ENCODE measurements at places on chromosomes 1 and 21.

DNA sequence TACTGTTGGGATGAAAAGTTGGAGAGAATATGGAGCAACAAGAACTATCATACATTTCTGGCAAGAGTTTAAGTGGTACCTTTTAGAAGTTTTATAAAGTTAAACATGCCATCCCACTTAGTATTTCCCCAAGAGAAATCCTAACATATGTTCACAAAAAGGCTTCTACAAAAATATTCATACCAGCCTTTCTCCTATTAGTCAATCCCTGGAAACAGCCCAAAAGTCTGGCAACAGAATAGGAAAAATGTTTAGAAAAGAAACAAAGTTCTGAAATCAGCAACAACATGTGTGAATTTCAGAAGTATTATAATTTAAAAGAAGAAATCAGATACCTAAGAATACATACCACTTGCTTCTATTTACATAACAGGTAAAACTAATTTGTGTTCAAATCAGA lies 271.0 kb downstream of the DSCAM start:
- no peak for DNase-seq

GRCh38 chr1:68015971-68016370 lies 34.5 kb downstream of the DIRAS3 start:
- no peak for DNase-seq

- DNase-seq: no peak
Measured at GRCh38 chr1:3697810-3698209, 45.5 kb downstream of the TP73 start.

DNA sequence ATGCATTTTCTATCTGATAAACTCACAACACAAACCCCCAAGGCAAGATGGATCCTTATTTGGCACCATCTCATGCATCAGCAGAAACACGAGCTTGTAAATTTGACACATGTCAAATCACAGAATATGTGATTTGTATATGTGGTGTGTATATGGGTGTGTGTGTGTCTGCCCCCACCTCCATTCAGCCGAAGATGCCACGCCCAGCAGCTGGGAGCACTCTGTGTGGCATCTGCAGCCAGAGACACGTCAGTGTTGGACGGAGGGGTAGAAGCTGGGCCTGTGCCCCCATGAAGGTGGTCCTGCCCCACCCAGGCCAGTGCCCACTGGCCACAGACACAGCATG lies 108.4 kb downstream of the CAPN8 start:
- DNase-seq: no peak

DNA sequence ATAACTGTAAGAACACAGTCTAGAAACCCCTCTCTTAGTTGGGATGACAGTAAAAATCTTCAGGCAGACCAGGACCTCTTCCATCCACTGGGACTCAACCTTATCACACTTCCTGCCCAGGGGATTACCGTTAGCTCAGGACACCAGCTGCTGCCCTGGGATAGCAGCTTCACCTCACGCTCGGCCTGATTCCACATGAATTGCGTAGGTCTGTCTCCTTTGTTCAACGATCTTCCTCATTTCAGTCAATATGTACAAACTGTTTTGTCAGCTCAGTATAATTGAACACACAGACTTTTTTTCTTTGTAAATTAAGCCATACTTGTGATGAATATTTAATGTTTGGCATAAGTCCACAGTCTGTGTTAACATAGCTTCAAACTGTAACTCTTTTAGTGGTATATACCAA lies 290.4 kb downstream of the GRIK1 start:
- DNase-seq: no peak

- DNase-seq: no peak
Measured at GRCh38 chr1:215055281-215055935, 27.1 kb upstream of the KCNK2 start.

DNA sequence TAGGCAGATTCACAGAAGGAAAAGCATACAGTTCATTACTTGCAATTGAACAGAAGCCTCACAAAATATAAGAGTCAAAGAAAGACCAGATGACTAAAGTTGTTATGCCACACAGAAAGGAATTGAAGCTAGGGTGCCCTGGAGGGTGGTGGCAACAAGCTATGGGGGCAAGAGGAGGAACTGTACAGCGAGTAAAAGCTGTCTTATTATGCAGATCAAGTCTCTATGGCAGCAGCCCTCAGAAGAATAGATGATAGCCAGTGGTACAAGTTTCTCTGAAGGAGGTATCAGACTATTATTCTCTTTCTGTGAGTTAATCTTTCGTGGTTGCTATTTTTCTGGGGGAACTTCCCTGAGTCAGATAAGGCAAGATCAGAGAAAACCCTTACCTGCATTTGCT lies 72.2 kb downstream of the C21orf91 start:
- DNase-seq: no peak

GRCh38 chr1:63966016-63966415 lies 192.2 kb downstream of the ROR1 start:
- no peak for DNase-seq

GRCh38 chr1:26122988-26123973 lies 11.7 kb downstream of the PDIK1L start:
- no peak for DNase-seq

- DNase-seq: no peak
Measured at GRCh38 chr1:33161061-33161681, 20.7 kb downstream of the TRIM62 start.

- no peak for DNase-seq
Measured at GRCh38 chr1:155006601-155007101, 4.0 kb downstream of the ZBTB7B start.

DNA sequence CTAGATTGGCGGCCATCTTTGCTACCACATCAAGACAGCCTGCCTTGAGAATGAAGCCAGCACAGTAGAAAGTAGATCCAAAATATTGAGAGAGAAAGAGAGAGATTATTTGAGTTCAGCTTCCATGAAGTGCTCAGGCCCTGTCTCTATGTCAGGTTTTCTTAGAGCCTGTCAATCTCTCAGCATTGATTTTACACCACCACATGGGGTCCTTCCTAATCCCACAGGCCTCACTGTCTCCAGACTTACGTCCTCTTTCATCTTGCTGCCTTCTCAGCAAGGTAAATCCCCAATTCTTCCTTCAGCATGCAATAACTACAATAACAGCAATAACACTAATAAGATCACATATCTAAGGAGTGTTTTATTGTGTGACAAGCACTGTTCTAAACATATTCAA lies 21.0 kb downstream of the DYNLT5 start:
- DNase-seq: no peak

DNA sequence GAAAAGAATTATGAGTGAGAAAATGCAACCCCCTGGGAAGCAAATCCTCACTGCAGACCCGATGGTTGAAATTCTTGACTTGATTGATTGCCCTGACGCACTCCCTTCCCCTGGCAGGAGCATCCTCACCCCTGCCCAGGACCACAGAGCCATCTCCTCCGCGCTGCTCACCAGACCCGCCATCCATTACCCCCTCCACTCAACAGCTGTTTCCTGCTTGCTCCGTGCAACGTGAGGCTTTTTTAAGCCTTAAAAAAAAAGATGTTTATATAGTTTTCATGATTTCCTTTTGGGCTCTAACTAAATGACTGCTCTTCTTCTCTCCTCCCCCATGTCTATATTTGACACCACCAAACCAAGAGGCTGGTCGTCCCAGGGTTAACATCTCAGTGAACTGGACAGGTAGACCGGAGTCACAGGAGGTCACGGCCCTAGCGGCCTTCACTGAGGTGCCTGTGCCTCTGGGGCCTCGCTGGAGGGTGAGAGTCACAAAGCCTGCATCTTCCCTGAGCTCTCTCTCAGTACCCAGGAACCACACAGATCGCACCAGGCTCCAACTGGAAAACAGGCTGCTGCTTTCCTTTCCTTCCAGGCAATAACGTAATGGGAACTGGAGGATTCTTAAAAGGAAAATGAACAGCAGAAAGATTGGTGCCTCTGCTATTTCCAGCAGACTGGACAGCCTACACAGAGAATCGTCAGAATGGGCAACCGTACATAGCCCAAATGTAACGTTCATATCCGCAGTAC lies 49.8 kb downstream of the ZBTB18 start:
- no peak for DNase-seq

- no peak for DNase-seq
Measured at GRCh38 chr21:33775100-33775828, 133.0 kb downstream of the ITSN1 start.

DNA sequence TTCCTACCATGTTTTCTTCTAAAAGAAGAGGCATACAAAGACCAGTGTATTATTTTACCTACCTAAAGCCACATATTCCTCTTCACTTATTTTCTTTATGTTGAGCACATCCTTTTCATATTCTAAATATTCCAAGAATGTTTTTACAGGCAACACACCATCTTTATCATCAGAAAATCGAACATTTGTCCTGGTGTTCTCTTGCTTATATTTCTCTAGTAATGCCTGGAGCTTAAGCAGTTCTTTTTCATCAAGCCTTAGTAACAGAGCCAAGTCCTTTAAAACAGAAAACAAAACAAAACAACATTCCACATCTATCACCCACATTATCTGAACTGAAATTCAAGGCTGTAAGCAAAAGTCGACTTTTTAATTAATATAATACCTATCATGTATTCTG lies 88.7 kb downstream of the IARS2 start:
- DNase-seq: no peak

GRCh38 chr21:37073417-37074196 lies 553 bp downstream of the TTC3 start:
- DNase-seq: peak; percentile 29

- no peak for DNase-seq
Measured at GRCh38 chr1:219666242-219666641, 53.3 kb upstream of the ZC3H11B start.

DNA sequence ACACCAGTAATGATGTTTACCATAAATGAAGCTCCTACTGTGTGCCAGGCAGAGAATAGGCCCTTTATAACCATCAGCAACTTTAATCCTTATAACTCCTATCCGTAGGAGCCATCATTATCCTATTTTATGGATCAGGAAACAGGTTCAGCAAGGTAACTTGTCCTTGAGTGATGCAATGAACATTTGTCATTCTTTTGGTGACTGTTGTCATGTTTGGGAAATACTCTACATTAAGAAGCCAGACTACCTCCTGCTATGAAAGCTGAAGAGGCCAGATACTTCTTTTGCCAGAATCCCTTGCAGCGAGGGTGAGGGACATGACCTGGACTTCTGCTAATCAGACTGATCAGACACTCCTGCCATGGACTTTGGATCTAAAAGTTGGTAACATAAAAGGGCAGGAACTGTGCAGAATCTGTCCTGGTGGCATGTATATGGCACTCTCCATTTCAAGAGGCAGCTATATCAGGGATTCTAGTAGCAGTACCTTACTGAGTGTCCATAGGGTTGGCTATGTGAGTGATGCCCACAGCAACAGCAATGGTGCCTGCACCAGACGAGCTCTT lies 33.1 kb upstream of the SRRM1 start:
- no peak for DNase-seq

GRCh38 chr1:149884433-149885338 lies 14.7 kb upstream of the BOLA1 start:
- no peak for DNase-seq

DNA sequence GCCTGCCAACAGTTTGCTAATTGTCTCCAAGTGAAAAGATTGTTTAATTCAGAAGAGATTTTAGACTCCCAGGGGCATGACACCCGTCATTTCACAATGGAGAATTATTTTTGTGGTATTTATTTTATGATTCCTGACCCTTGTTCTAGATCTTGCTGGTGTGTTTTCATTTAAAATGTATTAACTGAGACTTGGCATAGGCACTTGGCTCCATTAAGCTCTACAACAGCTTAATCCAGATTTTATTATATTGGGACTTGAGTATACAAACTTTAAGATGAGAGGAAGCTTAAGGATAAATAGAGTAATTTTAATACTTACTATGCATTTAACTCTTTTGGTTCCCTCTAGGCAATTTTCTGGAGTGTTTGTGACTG lies 101.3 kb upstream of the KCNE2 start:
- DNase-seq: no peak

DNA sequence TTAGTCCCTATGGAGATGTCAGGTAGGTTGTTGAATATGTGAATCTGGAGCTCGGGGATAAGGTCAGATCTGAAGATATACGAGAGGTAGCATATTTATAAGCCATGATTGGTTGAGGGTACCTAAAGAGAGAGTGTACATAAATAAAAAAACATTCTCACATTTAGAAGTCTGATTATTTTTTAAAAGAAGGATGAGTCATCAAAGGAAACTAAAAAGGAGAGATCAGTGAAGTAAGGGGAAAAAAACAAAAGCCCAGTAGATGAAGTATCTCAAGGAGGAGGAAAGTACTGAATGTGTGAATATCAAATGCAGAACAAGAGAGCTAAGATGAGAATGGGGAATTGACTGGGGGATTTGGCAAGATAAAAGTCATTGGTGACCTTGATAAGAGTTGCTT lies 15.7 kb upstream of the ANGPTL1 start:
- DNase-seq: no peak

GRCh38 chr21:33355355-33355754 lies 30.6 kb downstream of the IFNAR1 start:
- no peak for DNase-seq

GRCh38 chr21:42314616-42315295 lies 453 bp downstream of the TFF3 start:
- DNase-seq: no peak

GRCh38 chr1:44313265-44313918 lies 41.7 kb downstream of the ERI3 start:
- DNase-seq: no peak

GRCh38 chr1:210901981-210902770 lies 231.8 kb downstream of the KCNH1 start:
- DNase-seq: no peak

DNA sequence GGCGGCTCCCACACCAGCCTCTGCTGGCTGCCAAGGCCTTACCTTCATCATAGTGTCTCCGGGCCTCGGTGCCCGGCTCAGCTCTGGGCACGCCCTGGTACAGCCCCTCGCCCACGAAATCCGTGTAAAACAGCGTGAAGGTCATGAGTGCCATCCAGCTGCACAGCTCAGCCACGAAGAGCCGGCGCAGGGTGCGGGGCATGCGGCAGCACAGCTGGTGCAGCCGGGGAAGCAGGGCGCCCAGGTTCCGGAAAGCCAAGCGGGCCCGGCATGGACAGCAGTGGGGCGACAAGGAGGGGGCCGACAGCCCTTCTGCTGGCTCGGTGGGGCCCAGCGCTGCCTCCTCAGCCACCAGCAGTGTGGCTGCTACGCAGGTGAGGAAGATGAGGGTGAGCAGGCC lies 17.5 kb downstream of the SLC45A3 start:
- no peak for DNase-seq

GRCh38 chr1:20439282-20439681 lies 46.7 kb downstream of the CAMK2N1 start:
- no peak for DNase-seq

GRCh38 chr21:45373991-45374816 lies 30.8 kb upstream of the COL18A1 start:
- DNase-seq: no peak

GRCh38 chr21:42107177-42107880 lies 36.2 kb downstream of the UMODL1 start:
- DNase-seq: no peak

DNA sequence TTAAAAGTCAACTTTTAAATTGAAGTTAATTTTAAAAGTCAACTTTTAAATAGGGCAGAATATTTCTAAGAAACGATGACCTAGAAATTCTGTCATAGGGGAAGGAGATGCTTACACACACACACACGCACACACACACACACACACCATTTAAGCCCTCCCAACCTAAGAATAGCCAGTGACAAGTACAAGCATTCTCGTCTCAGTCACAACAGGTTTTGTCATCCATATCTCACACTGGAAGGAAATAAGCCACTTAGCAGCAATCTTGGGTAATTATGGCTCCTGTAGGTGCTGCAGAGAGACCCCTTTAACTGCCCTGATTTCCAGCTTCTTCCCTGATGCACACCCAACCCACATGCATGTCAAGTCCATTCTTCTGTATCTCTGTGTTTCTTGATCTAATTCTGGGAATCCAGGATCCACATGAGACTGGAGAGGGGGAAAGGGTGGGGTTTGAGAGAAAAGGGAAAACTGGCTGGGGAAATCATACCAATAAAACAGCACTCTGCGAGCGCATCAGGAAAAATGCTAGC lies 338.1 kb downstream of the PAPPA2 start:
- DNase-seq: no peak

All from left renal pelvis (tissue), 4 donors.